ENCODE measurements at places on chromosomes 4 and X. TPM values are rescaled to one million over a fixed set of nuclear protein-coding genes. Genes with fewer than 3 reads are reported as not detected.
A peak's percentile ranks its signal among the peaks of the same experiment; 100 is the strongest.

GRCh38 chr4:48340276-48340964 lies 909 bp upstream of the SLAIN2 start:
- DNase-seq, result no peak
- H3K27ac ChIP-seq, result peak overlapping the region; percentile 97
- H3K4me3 ChIP-seq, result peak overlapping the region; percentile 87
- H3K27me3 ChIP-seq, result no peaks in the 10 kb centered on the region
- H3K36me3 ChIP-seq, result no peaks in the 10 kb centered on the region

DNA sequence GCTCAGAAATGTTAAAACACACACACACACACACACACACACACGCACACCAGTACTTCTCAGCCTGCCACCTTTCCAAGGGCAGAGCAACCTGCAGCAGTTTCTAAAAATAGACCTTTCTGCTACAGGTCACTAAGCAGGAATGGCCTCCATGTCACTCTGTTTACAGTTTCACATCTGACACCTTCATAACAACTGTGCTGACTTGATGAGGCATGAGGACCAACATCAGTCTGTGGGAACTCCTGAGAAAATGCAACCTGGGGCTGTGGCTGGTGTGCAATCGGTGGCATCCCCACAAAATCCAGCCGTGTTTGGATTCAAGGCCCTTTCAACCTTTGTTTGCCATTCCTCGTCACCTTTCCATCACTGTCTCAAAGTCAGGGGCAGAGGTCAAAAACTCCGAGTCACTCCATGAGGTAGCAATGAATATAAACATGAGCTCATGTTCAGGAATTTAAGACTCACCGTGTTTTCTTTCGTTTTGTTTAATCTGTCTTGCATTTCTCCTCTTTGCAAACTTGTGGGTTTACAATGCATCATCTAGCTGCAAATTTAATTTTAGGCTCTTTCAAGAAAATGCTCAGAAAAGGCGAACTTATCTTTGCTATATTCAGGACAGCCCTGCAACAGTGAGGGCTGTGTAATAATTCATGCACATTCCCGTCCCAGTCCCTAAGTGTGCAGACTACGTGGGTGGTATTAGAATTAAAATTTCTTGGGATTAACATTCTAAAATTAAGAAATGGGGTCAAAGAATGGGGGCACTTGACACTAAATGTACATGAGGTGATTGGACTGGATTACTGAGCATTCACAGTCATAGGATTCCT lies 135.3 kb downstream of the SHROOM3 start:
- H3K36me3 ChIP-seq, result no peaks in the 10 kb centered on the region
- H3K4me1 ChIP-seq, result no peaks in the 10 kb centered on the region
- no peaks in the 10 kb centered on the region for H3K27me3 ChIP-seq
- no peak for DNase-seq

- no peak overlapping the region for H3K27ac ChIP-seq
- no peak overlapping the region for H3K4me3 ChIP-seq
- no peaks in the 10 kb centered on the region for H3K36me3 ChIP-seq
- no peaks in the 10 kb centered on the region for H3K27me3 ChIP-seq
- H3K4me1 ChIP-seq, result no peaks in the 10 kb centered on the region
Observed at GRCh38 chrX:31376408-31377022, 304.7 kb upstream of the FTHL17 start.

- no peak for DNase-seq
- H3K27me3 ChIP-seq, result no peaks in the 10 kb centered on the region
- peak overlapping the region; percentile 57 for H3K4me3 ChIP-seq
- H3K36me3 ChIP-seq, result no peaks in the 10 kb centered on the region
- peak overlapping the region; percentile 81 for H3K27ac ChIP-seq
Observed at GRCh38 chrX:15334561-15334960, 762 bp downstream of the PIGA start.

DNA sequence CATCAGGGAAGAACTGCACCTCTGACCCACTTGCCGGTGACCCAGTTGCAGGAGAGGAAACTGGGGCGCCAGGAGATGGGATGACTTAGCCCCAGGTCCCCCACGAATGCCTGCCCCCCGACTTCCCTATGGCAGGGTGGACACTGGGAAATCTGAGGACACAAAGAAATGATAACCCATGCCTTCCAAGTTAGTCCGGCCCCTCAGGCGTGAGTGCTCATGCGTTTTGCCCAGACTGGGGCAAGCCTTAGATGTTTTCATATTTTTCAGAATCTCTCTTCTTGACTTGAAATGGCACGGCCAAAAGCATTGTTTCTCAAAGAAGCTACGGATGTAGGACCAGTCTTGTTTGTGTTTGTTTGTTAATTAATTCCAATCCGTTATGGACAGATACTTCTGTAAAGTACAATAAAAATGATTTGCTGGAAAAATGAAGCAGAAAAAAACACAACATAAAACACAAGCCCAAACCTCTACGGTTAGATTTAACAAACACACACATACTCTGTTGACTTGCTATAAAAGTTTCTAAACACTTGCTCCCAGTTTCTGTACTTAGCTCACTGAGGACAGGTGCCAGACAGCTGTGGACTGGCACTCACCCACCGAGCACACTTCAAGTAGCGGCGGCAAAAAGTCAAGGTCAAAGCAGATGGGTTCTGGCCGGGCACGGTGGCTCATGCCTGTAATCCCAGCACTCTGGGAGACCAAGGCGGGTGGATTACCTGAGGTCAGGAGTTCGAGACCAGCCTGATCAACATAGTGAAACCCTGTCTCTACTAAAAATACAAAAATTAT lies 341.5 kb downstream of the BCOR start:
- H3K4me3 ChIP-seq, result no peak overlapping the region
- H3K27ac ChIP-seq, result peak overlapping the region; percentile 40
- no peaks in the 10 kb centered on the region for H3K27me3 ChIP-seq
- no peaks in the 10 kb centered on the region for H3K4me1 ChIP-seq
- DNase-seq, result no peak

DNA sequence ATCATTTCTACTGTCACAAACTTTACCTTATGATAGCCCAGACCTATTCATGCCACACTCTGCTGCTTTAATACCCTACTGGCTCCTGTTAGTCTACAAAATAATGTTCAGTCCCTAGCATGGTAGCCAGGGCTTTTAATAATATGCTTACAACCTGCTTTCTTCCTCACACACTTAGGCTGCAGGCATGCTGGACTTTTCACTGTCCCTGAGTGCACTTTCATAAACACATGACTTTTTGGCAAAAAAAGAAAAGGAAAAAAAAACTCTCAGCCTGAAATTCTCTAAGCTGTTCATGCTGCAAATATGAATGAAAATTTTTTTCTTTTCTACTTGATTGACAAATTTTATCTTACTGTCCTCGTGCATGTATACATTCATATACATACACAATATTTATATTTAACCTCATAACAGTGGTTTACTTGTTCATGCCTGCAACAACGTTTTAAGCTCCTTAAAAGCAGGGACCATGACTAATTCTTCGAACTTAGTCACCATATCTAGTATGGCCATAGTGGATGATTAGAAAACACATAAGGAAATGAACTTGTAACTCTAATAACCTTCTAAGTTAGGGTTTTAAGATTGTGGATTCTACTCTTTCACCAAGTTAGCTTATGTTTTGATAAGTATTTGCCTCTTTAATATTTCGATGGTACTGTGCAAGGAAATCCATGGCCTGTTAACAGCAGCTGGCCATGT lies 229.5 kb downstream of the SPCS3 start:
- H3K27me3 ChIP-seq, result no peaks in the 10 kb centered on the region
- no peak overlapping the region for H3K4me3 ChIP-seq
- H3K4me1 ChIP-seq, result no peaks in the 10 kb centered on the region

DNA sequence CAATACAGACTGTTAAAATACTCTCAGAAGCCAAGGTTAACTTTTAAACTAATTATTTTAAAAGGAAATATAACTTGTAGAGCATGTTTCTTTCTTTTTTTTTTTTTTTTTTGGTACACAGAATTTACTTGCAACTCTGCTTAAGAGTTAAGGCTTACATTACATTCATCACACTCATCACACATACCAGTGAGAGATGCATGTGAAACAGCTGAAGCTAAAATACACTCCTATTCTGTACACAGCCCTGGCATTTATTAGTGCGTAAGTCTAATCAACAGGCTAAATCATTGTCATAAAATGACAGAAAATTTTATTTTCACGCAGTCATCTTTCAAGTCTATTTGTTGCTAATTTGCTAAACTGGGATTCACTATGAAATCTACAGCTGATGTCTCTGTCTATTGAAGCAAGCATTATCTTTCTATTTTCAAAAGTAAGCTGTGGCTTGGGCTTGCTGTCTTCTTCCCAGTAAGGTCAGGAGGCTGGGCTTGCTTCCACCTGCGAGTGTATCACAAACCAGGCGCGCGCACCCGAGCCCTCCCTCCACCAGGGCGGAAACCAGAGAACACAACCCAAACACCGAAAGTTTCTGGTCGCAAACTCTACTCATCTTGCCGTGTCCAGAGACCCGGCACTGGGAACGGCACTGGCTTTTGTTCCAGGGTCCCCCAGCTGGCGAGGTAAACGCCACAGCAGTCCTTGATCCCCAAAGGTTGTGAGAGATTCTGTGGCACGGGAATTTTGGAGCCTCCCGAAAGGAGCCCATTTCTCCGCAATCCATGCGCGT lies 3.9 kb downstream of the MAML3 start:
- H3K4me1 ChIP-seq, result peaks cover 4% of the 10 kb centered on the region
- H3K27me3 ChIP-seq, result no peaks in the 10 kb centered on the region
- peak overlapping the region; percentile 68 for H3K4me3 ChIP-seq
- no peaks in the 10 kb centered on the region for H3K36me3 ChIP-seq

The ELF2 gene
- 67.2 TPM for total RNA-seq

The DUSP21 gene
- total RNA-seq, result not detected

DNA sequence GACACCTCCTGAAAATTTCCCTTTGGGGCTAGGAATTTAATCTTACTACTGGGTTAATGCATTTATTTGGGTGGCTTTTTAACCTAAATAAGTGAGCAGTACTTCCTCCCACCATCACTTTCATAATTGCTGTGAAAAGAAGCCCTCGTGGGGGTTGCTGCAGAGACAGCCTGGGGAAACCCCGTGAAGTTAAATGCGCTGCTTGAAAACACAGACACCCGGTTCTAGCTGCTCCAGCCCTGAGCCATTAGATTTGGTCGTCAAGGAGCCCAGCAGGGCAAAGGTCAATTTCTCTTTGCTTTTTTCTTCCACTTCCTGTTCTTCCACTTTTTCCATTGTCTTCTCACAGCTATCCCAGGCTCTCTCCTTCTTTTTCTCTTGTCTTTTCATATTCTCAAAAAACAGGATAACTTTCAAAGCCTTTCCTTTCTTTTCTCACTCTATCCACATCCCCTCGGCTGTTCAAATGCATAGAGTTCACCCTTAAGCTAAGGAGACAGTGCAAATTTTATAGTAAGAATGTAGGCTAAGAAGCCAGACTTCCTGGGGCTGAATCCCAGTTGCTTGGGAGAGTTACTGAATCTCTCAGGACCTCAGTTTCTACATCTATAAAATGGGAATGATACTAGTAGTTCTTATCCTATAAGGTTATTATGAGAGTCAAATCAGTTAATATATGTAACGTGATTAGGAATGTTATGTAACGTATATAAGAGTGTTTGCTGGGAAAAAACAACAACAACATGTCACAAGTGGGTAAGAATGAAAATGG lies 91.5 kb upstream of the ZNF827 start:
- no peak overlapping the region for H3K4me3 ChIP-seq
- no peaks in the 10 kb centered on the region for H3K27me3 ChIP-seq
- H3K4me1 ChIP-seq, result no peaks in the 10 kb centered on the region
- H3K36me3 ChIP-seq, result no peaks in the 10 kb centered on the region
- H3K27ac ChIP-seq, result no peak overlapping the region
- no peak for DNase-seq

The HAND2 gene
- 10.5 TPM for total RNA-seq

The CDX4 gene
- total RNA-seq, result not detected
